ENCODE measurements at places on chromosomes 11 and 22.
A peak's percentile ranks its signal among the peaks of the same experiment; 100 is the strongest.

- no peak for DNase-seq
Observed at GRCh38 chr22:18113680-18114394, 3.2 kb downstream of the TUBA8 start.

- no peak for DNase-seq
Observed at GRCh38 chr11:69667619-69668604, 7.2 kb downstream of the LTO1 start.

- no peak for DNase-seq
Observed at GRCh38 chr11:13762718-13763117, 94.2 kb downstream of the FAR1 start.

DNA sequence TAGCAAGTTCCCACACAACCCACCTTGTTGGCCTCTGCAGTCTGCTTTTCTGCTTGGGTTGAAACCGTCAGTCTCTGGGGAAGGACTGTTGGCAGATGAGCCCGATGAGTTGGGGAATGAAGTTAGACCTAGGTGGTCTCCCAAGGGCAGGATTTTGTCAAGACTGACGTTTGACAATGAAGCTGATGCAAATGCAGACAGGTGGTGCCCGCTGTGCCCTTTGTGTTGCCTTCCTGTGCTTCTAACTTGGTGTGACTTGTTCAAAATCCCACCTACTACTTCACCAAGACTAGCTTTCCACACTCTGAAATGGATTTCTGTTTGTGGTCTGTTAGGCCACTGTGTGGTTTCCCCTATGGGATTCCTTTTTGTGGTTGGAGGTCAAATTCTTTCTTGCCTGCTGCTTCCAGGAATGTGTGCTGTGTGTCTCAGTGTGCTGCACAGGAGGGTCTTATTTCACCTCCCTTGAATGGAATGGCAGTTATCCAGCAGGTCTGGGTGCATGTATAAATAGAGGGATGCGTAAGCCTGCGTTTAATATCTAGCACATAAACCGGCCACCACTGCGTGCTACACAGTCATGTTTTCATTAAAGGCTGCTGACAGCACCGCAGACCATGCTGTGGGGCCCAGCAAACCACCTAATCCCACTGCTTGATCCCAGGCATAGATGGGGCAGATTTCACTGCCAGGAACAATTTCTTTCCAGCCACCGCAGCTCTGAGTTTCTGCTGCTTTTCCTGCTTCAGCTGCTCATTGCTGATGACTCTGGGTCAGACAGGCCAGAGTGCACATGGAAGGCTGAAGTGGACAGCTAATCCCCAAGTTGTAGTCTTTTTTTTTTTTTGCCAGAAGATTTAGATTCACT, 44.8 kb downstream of the ADAMTS8 start:
- peak; percentile 94 for DNase-seq

GRCh38 chr11:3893311-3893710, 37.8 kb downstream of the STIM1 start:
- DNase-seq = no peak

DNA sequence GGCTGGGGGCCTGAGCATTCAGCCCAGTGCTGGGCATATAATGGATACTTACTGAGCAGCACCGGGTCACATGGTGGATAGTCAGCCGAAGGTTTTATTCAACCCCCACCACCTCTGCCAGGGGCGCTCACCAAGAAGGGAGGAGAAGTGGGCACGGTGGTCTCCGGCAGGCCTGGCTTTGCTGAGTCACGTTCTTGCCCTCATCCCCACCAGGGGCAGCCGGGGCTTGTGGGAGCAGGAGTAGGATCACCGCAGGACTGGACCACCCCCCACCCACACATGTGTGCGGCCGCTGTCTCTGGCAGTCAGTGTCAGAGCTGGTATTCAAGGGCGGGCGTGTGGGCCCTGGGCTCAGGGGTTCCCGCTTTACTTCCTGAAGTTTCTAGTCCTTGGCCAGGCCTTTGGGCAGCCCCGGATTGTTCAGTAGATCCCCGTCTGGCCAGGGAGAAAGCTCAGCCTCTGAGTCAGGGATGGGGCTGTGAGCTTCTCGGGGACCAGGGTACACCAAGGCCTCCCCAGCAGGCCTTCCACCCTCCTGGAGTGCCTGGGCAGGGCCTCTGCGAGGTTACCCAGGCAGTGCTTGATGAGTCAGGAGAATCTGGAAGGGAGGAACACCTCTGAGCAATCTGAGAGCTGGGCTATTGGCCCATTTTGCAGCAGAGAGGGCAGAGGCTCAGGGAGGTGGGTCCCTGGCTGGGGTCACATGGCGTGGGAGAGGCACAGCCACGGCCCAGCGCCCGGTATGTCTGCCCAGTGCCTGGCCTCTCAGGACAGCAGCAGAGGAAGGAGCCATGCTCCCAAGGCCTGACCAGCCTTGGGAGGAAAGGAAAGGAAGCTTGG, 60.6 kb downstream of the RTL6 start:
- no peak for DNase-seq

DNA sequence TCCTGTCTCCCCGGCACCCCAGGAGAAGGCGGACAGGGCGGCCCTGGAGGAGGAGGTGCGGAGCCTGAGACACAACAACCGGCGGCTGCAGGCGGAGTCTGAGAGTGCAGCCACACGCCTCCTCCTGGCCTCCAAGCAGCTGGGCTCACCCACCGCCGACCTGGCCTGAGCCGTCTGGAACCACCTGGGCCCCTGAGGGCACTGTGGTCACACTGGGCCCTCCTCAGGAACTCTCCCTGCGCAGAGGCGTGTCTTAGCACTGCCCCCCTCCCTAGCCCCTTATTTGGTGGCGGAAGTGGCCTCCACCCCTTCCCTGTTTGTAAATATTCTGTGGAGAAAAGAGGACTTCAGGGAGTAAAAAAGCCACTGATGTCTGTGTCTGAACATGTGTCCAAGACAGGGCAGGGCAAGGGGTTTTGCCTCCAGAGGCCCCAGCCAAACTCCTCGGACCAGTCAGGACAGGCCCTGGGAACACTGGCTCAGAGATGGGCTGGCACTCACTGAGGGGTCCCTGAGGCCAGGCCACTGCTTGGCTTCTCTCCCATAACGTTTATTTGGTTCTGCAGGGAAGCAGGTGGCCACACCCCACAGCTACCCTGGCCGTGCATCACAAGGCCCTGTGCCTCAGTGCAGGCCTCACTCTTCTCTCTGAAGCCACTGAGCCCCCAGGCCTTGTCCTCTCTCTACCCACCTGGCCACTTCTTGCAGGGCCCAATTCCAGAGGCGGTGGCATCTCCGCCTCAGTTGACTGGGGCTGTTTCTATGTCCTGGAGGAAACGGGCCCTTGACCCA, 12.0 kb downstream of the RELA start:
- no peak for DNase-seq

GRCh38 chr11:118897721-118898310, 14.1 kb downstream of the CXCR5 start:
- DNase-seq = no peak

DNA sequence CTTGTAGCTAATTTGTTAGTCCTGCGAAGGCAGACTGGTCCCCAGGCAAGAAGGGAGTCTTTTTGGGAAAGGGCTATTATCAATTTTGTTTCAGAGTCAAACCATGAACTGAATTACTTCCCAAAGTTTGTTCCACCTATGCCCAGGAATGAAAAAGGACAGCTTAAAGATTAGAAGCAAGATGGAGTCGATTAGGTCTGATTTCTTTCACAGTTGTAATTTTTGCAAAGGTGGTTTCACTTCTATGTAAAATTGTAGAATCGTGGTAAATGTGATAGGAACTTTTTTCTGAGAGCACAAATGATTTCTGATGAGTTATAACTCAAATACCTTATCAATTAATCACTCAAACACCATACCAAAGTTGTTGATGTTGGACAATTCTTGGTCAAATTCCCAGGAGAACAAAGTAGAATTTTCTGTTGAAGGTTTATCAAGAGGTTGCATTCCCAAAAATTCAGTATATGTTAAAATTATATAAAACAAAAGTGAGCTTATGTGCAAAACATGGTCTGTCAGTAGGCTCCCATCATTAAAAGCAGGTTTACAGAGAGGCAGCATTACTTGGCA, 2.9 kb upstream of the CTSC start:
- DNase-seq = no peak
